ENCODE measurements at places on chromosomes 1 and 21.
A peak's percentile ranks its signal among the peaks of the same experiment; 100 is the strongest.

DNA sequence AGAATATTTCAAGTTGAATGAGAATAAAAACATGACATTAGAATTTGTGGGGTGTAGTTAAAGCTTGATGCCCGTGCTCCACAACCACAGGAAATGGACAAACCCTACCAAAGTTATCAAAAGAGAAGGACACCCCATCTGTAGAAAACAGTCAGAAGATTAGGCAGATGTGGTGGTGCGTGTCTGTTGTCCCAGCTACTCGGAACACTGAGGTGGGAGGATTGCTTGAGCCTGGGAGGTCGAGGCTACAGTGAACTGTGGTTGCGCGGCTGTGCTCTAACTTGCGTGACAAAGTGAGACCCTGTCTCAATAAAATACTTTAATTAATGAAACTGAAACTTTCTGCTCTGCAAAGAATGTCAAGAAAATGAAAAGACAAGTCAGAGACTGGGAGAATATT is 1.5 kb upstream of the SPATC1L start:
- no peak for DNase-seq

DNA sequence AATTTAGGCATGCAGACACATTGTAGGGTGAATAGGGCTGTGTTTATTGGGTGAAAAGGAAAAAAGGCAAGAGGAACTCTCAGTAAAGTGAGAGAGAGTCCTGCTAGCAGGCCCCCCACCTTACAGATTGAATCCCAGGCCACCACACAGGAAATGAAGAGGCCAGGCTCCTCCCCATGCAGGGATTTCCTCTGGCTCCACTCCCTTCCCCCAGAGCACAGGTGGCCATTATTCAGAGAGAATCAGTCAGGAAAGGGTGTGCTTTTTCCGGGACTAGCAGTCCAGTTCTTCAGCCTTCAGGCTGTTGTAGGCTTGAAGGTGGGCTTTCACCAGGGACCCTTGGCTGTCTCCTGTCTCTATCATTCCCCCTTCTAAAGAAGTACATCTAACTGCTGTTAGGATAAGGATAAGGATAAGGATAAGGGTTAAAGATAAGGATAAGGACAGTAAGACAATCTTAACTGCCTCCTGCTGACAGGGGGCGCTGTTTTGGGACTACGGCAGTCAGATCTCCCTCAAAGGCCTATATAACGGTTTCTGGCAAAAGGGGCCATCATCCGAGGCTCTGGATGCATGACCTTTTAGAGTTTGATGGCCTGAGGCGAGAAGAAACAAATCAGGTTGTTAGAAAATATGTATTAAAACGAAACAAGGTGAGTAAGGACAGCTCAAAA is 26.3 kb downstream of the ZNF648 start:
- no peak for DNase-seq

DNA sequence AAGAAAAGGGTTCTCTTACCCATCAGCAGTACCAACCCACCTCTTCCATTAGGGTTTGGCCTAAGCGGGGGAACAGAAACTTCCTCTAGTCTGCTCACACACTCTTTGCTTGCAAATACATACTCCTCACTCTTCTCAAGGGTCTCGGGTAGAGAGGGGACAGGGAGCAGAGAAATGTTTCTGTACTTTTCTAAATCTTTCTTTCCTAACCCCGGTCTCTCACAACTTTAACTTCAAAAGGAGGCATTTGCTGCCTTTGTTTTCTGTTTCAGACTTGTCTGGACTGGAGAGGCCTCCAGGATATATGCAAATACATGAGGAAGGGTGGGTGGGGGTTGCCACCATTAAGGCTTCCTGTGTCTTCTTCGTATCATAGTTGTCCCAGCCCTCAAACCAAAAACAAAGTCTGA is 10.5 kb upstream of the LAX1 start:
- DNase-seq, result no peak

GRCh38 chr1:232227306-232227705 is 402.6 kb downstream of the SIPA1L2 start:
- no peak for DNase-seq

- no peak for DNase-seq
Observed at GRCh38 chr1:42748021-42748420, 8.0 kb upstream of the CLDN19 start.

DNA sequence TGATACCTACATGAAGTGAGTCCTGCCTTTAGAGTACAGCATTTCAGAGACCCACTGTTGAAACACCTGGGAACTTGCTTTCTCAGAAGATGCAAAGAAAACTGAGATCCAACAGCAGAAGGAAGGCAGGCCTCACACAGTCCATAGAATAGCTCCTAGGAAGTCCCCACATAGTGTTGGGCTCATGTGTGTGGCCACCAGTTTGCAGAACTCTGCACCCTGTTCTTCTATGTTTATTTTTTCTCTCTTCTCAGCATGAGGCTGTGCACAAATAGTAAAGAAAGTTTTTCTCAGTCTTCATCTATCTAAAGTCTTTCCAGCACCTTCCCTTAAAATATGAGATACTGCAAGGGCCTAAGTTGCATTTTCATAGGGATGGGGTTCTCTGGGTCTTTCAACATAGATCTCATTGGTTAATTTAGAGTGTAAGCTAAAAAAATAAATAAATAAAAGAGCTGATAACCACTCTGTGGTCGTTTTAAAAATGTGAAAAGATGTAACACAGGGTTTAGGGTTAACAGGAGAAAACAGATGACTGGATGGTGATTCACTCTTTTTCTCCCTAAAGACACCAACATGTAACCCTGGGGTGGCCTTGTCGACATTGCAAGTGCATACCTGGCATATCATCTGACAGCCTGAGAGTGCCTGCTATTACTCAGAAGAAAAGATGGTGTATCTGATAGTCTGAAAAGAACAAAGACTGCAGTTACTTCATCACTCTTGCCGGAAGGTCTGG is 94.6 kb downstream of the ZC3H11B start:
- DNase-seq, result no peak

DNA sequence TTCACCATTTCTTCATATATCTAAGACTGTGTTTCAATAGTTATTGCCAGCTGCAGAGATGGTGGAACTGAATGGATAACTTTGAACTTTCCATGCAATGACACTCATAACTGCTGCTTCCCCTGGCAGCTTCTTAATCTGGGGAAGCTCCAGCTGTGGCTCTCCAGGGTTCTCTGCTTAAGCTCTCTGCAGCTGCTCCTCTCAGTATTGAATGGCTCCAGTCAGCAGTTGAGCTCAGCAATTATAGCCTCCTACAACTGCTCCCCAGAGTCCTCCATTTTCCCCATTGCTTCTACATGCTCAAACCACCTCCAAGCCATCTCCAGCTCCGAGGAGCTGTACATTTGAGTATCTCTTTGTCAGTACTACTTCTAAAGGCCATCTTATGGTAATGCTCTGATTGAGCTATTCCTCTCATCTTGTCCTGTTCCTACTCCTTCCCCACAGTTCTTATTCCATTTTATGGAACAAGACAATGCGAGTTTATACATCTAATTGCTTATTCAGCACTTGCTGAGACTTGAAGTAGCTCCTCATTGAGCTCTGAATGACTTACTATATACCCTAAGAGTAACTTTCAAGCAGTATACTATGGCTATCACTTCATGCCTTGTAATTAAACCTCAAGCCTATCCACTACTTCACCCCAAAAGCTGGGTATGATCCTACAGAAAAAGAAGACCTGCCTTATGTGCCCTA is 362.4 kb downstream of the NEGR1 start:
- no peak for DNase-seq

GRCh38 chr1:112446411-112446810 is 50.4 kb downstream of the CTTNBP2NL start:
- DNase-seq, result no peak

- no peak for DNase-seq
Observed at GRCh38 chr1:82875170-82875569, 1074.4 kb downstream of the ADGRL2 start.

DNA sequence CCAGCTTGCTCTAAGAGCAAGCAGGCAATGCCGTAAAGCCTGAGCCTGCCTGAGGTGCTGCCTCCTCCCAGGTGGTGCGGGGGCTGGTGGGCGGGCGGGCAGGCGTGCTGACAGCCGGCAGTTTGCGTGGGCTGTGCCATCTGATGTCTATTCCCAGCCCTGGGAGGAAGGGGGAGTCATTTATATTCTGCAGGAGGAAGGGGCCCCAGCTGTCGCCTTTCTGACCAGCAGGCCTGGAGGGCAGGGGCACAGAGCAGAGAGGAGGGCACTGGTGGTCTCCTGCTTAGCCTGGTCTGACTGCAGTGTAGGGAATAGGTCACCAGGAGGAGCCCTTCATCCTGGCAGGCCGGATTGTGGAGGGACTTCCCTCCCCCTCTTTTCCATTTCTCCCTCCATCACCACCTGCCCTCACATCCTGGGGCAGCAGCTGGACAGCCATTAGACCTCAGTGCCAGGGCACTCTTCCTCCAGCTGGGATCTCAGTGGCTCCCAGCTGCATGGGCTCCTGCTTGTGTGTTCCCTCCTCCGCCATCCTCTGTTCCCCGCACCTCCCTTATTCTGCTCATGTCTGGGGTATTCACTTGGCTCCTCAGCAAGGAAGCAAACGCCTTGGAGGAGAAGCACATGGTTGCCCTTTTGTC is 4.4 kb downstream of the CYB561D1 start:
- peak; percentile 83 for DNase-seq

DNA sequence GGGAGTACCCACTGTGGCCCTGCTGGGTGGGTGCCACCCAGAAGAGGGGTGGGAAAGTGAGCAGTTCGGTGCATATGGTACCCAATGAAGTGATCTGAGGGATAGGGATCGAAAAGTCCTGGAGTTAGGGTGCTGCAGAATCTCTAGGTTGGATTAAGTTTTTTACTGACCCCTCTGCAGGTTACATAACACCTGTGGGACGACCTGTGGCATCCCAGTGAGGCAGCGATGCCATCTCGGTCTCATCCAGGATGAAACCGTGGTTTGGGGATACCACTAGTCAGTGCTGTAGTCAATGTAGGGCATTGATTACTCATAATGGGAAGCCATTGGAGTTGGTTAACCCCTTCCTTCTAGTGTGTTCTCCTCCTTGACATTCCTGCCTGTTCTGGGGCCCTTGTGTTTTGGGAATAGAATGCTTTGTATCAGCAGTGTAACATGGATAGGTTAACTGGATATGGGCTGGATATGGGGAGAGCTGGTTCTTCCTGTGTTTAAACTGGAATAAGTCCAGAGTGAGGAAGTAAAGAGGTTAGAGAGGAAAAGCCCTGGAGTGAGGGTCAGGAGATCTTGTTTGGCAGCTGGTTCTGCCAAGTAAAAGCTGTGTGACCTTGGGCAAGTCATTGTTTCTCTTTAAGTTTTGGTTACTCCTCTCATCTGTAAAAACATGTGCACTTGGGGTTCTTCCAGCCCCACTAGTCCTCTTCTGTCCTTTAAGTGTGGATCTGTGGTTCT is 42.8 kb upstream of the ATF3 start:
- no peak for DNase-seq

DNA sequence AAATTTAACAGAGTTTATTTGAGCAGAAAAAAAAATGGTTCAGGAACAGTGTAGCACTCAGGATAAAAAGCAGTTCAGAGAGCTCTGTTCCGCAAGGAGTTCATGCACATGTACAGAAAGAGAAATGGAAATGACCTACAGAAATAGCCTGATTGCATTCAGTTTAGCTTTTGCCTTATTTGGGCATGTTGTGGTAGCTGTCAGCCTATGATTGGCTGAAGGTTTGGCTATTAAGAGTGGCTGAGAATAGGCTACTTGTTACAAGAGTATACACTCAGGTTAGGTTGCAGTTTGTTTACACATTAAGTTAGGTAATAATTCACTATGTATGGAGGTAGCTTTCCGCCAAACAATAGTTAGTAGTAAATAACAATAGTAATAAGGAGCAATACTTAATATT is 511.0 kb upstream of the TMPRSS15 start:
- DNase-seq, result no peak

DNA sequence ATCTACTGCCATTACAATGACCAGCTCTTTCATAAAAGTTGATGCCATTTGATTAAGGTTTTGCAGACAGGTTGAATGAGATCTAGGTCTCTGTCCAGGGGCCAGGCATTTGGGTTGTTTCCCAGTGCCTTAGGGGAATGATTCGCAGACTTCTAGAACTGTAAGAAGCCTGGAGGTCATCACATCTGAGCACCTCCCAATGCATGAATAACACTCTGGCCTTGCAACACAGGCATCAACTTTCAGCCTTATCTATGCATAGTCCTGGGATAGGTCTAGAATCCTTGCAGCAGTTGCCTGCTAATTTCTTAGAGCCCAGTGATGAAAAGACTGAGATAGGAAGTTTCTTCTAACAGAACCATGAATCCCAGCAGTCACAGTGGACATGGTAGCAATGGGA is 44.8 kb upstream of the KCND3 start:
- DNase-seq, result no peak

DNA sequence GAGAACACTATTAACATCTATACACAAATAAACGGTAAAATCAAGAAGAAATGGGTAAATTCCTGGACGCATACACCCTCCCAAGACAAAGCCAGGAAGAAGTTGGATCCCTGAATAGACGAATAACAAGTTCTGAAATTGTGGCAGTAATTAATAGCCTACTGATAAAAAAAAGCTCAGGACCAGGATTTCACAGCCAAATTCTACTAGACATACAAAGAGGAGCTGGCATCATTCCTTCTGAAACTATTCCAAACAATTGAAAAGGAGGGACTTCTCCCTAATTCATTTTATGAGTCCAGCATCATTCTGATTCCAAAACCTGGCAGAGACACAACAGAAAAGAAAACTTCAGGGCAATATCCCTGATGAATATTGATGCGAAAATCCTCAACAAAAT is 70.7 kb upstream of the FMO3 start:
- no peak for DNase-seq

DNA sequence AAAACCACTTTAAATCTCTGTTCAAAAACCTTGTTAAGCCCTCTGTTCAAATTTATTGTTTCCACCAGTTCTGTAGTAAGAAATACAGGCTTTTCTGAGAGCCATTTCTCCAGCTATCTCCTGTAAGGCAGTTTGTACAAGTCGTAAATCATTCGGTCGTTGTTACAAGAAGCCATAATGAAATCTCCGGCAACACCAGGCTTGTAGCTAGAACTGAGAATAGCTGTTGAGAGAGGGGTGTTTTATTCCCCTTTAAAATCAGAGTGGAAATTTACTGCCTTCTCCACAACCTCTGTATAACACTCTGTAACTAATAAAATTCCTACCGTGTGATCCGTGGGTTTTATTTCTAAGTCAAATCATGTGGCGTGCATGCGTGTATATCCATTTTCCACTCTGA is 335.8 kb upstream of the KAZN start:
- no peak for DNase-seq

GRCh38 chr21:32134441-32135130 is 144.3 kb downstream of the MIS18A start:
- no peak for DNase-seq

GRCh38 chr1:156816561-156817328 is at the start of gene SH2D2A:
Gene SH2D2A (minus strand): TSS chr1:156816848. CDS start chr1:156816708, 140 bp downstream.
- DNase-seq, result peak; percentile 82

DNA sequence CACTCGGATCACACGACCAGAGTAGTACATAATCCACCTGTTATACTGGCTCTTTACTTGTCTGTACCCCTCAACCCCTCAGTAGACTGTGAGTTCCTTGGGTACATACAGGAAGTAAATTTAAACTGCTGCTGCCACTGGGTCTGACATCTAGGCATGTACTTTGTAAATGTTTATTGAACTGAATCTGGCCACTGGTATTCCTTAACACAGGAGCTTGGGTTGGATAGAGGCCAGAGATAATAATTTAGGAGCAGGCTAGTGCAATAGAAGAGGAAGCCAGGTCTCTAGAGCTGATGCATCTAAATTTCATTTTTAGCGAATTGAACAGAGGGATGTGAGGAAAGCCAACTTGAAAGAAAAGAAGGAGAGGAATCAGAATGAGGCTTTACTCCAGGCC is 12.4 kb downstream of the TTC4 start:
- no peak for DNase-seq

All from WERI-Rb-1 (cell line).